ENCODE measurements at places on chromosomes 5 and 9.
A peak's percentile ranks its signal among the peaks of the same experiment; 100 is the strongest.

DNA sequence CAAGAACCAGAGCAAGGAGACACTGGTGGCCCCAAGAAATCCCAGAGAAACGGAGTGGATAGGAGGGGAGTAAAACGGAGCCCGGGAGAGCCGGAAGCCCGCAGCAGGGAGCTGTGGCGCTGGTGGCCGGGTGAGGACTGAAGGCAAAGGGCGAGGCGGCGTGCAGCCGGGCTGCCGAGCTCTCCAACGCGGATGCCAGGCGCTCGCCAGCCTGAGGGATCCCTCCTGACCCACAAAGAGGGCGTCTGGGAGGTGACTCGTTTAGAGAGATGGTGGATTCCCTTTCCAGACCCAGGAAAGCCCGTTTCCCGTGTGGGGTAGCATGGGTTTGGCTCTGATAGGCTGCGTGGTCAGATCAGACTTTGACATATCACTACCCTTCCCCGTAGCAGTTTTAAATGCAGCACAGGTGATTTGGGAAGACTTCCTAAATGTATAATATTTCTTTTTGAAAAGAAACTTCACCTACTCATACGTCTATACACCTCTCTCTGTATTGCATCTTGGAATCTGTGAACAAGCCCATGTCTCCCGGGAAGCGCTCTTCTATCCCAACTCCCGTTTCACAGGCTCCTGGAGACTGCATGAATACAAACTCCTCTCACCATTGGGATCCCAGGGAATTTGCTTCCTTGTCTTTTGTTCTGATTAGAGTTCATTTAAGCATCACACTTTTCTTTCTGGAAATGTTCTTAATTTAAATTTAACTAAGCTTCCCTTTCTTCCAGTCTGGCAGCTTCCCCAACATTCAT, 158.1 kb downstream of the C9orf152 start:
- DNase-seq, result peak; percentile 42

- no peak for DNase-seq
These were observed 34.7 kb upstream of the ADRB2 start for GRCh38 chr5:148791696-148792095.

DNA sequence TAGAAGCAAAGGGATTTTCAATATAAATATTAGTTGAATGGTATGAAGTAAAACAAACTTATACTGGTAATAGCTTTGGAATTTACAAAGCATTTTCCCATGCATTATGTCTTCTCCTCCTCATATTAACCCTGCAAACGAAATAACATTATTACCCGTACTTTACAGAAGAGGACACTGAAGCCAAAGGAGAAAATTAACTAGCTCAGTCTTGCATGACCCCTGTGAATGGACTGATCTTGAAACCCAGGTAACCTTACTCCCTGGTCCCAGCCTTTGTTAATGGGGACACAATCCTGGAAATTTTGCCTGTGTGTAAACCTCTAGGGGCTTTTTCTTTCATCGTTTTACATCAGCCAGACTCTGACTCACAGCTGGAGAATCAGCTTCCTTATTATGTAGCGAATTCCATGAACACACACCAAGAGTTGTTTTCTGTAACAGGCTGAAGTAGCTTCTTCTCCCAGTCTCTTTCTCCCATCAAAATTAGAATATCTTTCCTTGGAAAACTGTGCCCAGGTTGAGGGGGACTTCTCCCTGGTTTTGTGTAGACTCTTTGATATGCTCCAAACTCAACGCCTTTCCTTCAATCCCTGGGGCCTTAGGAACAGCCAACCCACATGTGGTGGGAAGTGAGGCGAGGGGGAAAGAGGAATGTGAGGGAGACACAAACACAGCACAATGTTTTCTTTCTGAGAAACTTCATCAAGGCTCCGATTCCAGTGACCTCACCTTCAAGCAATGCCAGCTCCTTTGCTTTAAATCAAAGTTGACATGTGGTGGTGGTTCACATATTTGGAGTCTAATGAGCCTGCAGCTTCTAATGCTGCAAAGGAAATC, 480.9 kb upstream of the PAPPA start:
- peak; percentile 96 for DNase-seq

DNA sequence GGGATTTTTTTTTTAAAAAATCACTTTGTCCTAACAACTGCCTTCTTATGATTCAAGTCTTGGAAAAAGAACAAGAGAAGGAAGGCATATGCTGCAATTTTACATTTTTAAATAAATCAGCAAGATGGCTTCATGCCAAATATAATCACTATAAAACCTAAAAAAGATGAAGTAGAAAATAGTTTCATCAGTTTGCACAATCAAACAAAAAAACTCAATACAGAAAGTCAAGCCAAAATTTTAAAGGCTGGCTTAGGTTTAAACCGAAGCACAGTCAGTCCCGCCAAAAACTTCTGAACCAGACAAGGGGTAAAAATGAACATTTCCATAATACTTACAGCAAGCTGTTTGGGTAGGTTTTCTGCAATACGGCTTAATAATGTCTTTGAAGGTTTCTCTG, 57.3 kb downstream of the ZFR start:
- DNase-seq, result no peak

GRCh38 chr5:117679046-117679445, 1104.4 kb upstream of the SEMA6A start:
- DNase-seq, result no peak

GRCh38 chr5:107257885-107258520, 412.7 kb downstream of the EFNA5 start:
- DNase-seq, result peak; percentile 85

DNA sequence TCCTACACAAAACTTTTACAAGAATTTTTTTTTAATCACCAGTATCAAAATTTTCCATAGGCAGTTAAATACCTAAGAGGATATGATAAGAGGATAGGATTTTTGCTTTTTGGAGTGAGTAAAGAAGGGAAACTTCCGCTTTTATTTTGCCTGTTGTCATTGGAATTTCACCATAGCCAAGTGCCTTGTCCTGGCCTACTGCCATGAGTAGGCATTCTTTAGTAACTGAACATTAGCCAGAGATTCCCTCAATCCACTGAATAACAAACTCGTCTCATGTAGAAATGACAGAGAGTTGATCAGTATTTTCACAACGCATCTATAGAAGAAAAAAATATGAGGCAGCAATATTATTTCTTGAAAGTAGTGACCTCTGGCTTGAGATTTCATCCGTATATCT, 289.6 kb upstream of the ADAMTSL1 start:
- peak; percentile 7 for DNase-seq

DNA sequence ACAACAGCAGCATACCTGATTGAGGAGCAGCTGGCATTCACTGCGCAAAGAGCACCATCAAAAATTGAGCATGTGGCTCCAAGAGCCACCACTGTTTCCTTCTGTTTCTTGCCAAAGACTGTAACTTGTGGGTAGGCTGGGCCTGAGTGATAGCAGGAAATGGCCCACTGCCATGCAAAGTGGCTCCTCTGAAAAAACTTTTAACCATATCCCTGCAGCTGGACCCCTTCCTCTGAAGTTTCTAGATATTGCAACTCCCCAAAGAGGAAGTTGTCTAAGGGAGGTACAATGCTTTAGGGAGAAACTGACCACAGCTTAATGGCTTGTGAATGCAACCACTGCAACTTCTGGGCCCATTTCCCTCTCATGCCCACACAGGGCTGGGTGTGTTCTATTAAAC, 355.4 kb upstream of the PDE4D start:
- DNase-seq, result no peak

GRCh38 chr5:117102591-117102990, 528.0 kb upstream of the SEMA6A start:
- no peak for DNase-seq
